ENCODE measurements at places on chromosomes 6 and 20.
A peak's percentile ranks its signal among the peaks of the same experiment; 100 is the strongest.

DNA sequence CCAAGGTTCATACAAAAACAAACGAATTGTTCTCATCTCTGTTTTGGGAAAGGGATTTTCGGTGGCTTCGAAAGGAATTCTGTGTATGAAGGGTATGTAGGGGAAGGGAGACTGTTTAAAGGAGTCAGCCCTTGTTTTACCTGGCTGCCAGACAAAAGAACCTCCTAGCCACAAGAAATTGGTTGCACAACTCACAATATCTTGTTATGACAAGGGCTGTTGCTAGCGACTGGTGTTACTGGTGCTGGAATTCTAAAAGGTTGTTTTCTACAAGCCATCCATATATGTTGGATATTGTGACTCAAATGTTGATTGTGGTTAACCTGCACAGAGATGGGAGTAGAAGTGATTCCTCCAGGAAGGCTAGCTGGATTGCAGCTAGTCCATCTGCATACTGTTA, 34.6 kb upstream of the CITED2 start:
- peak; percentile 42 for DNase-seq

DNA sequence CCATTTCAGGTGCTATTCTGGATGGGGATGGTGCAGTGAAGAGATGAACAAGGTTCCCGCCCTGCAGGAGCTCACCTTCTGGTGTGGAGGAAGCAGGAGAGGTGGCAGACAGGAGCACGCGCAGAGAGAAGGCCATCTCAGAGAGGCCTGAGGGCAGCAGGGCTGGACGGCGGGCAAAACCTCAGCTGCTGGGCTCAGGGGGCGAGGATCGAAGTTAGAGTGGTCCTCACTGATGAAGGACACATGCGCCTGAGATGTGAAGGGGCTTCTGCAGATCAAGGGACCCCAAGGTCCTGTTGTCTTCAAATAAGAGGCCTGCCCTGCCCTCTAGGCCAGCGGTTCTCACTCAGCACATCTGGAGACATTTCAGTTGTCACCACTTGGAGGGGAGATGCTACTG, 198.4 kb upstream of the PMEPA1 start:
- DNase-seq: no peak

DNA sequence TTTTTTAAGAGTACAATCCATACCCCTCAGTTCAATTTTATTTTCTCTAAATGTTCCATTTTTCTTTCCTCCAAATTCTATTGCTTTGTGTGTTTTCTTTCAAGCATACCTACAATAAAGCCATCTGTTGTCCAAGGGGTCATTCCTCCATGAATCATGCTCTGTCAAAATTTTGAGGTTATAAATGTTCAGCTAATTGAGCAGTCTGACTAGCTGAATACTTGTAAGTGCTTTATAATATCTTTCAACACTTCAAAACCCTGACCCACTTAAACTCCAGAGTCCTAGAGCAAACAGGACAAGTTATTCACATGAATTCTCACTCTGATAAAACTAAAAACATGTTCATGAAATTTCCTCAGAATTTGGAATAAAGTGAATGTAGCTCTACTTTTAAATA, 33.4 kb upstream of the EYA4 start:
- DNase-seq: no peak

DNA sequence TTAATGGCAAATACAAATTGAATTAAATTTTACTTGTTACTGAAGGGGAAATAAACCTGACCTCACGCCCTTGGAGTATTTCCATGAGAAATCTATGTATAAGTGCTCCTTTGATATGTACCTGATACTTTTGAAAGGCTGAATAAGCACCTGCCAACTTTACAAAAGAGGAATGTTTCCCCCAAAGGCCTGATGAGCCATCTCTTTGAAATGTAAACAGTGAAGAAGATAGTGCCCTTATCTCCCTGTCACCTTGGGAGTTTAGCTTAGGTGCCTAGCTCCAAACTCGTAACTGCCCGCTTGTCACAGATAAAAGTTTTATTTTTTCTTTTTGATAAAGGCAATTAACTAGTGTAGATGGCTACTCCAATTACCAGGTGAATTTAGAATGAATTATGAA, 1.1 kb upstream of the ZNF343 start:
- DNase-seq: no peak

DNA sequence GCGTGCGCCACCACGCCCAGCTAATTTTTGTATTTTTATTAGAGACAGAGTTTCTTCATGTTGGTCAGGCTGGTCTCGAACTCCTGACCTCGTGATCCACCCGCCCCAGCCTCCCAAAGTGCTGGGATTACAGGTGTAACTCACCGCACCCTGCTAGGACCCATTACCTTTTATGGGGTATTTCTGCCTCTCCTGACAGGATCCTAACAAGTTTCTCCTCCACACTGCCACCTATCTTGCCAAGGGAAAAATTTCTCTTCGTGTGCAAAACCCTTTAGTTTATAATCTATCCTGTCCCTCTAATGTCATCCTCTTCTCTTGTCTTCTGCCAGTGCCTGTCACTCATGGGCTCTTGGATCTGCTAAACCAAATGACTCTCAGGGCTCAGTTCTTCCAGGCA, 1.9 kb downstream of the STMND1 start:
- no peak for DNase-seq

- peak; percentile 8 for DNase-seq
Measured at GRCh38 chr6:11810854-11811643, 32.4 kb upstream of the ADTRP start.

- DNase-seq: no peak
Measured at GRCh38 chr20:20785226-20785625, 72.8 kb upstream of the RALGAPA2 start.

- DNase-seq: no peak
Measured at GRCh38 chr20:46820682-46821081, 74.0 kb upstream of the EYA2 start.

DNA sequence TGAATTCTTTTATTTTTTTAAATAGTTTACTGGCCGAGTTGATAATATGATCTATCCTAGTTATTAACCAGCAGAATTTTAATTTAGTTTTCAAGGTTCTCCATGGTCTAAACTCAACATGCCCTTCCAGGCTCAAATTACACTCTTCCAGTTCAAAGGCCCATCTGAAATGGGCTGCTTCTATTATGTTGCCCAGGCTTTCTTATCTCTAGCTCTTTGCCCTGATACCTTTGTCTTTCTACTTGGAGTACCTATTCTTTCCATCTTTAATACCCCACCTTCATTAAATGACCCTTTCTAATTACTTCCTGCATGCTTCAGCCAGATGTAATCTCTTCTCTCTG, 541.2 kb upstream of the FLRT3 start:
- no peak for DNase-seq

- no peak for DNase-seq
Measured at GRCh38 chr6:32116674-32117073, 7.5 kb upstream of the TNXB start.

GRCh38 chr6:77548190-77548589, 84.9 kb upstream of the HTR1B start:
- no peak for DNase-seq

DNA sequence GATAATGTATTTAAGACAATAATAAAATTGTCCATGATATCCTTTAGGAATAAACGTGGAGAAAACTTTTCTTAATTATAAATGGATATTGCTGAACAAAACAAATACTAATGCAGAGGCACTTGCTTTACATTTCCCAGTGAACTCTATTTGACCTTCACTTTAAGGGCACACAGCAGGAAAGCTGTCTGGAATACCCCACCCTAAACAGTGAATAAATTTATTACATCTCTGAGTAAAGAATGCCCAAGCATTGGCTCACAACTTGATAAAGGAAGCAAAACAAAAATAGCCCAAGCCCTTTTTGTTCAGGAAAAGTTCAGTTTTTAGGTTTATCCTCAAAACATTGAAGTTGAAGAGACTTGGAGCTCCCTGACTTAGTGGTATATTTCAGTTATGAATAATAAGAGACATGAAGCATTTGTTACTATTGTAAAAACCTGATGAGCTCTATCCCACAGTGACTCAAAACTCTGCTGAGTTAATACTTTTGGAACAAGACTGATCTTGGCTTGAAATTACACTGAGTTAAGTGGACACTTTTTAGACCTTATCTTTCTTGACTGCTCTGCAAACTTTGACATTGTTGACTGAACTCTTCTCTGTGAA, 353.9 kb downstream of the BCKDHB start:
- peak; percentile 59 for DNase-seq

GRCh38 chr6:3324262-3324942, 65.7 kb downstream of the PSMG4 start:
- DNase-seq: peak; percentile 95

DNA sequence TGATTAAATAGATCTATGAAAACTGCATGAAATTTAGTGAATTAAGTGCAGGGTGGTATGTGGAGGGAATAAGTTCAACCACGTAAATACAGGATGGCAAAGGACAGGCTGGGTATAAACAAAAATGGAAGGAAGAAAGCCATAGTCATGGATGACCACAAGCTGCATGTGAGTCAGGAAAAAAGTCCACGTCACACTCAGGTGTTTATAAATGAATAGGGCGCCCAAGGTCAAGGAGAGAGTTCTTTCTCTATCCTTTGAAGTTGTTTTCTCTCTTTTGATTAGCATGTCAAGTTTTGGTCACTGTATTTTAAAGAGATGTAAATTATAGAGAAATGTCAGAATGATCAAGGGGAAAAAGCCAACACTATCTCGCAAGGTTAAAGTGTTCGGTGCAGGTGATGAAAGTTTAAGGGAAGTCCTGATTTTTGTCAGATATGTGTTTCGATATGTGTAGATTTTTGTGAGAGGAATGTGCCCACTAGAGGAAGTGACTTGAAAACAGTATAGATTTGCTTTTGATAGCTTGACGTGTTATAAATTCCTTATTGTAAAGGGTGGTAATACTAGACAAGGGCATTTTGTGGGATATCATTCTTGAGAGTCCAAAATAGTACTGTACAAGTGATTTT, 58.7 kb downstream of the MAP3K4 start:
- no peak for DNase-seq

DNA sequence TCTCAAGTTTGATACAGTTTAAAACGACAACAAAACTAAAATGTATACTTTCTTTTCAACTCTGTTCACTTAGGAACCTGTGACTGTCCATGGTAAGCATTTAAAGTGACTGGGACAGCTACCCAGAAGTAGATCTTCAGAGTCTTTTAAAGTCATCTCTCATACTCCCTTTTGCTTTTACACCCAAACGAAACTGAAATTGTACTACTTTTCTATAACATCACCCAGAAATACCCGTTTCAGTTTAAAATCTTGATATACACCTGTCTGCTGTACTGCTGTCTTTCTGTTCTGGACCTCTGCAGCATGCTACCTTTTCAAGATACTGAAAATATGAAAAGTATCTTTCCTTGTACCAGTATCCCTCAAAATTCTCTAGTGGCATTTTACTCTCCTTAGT, 170.4 kb upstream of the THEMIS start:
- DNase-seq: no peak

- DNase-seq: no peak
Measured at GRCh38 chr6:1176567-1176966, 135.3 kb upstream of the FOXQ1 start.

DNA sequence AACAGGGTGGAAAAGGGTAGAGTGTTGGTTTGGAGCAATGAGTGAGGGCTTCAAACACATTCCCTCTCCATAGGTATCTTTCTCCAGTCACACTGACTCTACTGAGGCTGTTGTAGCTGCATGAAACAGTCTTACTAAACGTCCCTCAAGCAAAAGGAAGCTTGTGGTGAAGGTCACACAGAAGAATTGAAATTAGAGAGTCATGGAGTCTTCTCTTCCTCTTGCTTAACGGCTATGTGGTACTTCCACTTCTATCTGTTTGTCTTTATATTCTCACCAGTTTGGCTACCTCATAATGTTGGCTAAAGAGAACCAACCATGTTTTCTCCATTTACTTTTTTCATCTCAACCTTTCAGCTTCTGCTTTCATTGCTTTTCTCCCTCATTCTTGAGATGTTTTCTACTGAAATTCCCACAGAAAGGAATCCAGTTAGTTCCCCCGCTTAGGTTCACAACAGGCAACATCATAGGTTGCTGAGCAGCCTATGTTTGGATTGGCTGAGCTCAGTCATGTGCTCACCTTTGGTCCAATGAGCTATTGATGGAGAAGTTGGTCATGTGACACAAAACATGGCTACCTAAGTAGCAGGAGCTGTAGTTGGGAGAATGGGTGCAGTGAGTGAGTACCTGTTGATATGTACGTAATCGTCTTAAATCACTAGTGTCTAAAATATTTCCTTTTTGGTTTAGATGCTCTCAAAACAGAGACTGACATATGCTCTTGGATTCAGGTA, 99.8 kb downstream of the SNAP25 start:
- DNase-seq: no peak

Measured in fibroblast of mammary gland (primary cell).